ENCODE measurements at places on chromosomes 12 and 14.

DNA sequence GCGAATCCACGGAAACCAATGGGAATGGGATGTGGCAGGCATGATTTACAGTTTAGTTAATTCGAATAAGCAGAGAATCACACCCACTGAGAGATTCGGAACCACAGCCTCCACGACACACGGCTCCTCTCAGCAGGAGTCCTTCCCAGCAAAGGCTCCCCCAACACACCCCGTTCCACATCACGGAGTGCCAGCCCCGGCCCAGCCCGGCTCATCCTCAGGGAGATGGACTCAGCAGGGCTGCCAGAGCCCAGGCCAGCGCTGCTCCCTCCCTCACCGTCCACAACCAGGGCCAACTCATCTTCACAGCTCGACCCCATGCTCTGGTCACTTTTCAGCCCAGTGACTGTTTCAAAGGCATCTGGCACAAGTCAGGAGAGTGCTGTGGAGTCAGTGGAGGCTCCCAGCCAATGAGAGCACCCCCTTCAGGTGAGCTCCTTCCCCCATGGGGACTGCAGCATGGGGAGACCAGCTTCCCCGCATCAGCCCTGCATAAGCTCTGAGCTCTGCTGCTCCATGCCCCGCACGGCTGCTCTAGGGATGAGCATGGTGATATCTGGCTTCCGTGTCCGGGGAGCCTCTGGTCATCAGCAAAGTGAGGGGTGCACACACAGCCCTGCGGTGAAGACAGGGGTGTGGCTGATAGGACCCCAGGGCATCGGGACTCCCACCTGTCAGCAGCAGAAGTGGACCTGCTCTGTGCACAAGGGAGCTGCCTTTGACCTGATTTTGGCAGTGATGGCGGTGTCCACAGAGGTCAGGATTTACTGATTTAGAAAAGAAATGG lies 238.8 kb upstream of the SFSWAP start:
- H3K27ac ChIP-seq = no peak overlapping the region
- no peaks in the 10 kb centered on the region for H3K36me3 ChIP-seq
- DNase-seq = no peak

DNA sequence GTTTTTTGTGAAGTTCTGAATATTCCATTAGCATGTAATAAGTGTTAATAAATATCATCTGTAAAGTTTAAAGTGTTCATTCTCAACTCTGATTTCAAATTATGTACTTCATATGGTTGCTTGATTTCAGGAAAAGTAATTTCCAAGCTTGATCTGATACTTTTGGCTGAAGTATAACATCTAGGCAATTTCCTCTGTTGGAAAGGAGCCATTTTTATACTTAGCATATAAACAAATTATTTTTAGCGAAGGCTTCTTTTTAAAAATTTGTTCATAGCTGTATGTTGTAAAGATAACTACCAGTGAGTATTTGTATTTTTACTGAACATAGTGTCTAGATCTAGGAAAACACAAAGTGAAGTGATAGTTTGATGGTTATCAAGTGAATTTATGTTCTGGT lies 153.4 kb upstream of the TMTC2 start:
- no peaks in the 10 kb centered on the region for H3K4me1 ChIP-seq
- H3K27me3 ChIP-seq = no peaks in the 10 kb centered on the region
- H3K27ac ChIP-seq = no peak overlapping the region
- DNase-seq = no peak
- no peak overlapping the region for H3K4me3 ChIP-seq

- H3K27ac ChIP-seq = no peak overlapping the region
- no peak overlapping the region for H3K4me3 ChIP-seq
- peaks cover 25% of the 10 kb centered on the region for H3K27me3 ChIP-seq
- H3K36me3 ChIP-seq = peaks cover 11% of the 10 kb centered on the region
- H3K4me1 ChIP-seq = peaks cover 7% of the 10 kb centered on the region
- no peak for DNase-seq
Observed at GRCh38 chr14:64715628-64716412, 11.6 kb downstream of the PLEKHG3 start.

- peaks cover 5% of the 10 kb centered on the region for H3K4me1 ChIP-seq
- DNase-seq = no peak
- H3K27ac ChIP-seq = no peak overlapping the region
Observed at GRCh38 chr12:52132754-52133161, 53.3 kb downstream of the SMIM41 start.

GRCh38 chr12:3732901-3733300 lies 20.0 kb downstream of the CRACR2A start:
- no peak overlapping the region for H3K4me3 ChIP-seq
- DNase-seq = no peak
- peaks cover 35% of the 10 kb centered on the region for H3K36me3 ChIP-seq
- H3K27me3 ChIP-seq = no peaks in the 10 kb centered on the region
- H3K4me1 ChIP-seq = peaks cover 6% of the 10 kb centered on the region
- H3K27ac ChIP-seq = no peak overlapping the region

DNA sequence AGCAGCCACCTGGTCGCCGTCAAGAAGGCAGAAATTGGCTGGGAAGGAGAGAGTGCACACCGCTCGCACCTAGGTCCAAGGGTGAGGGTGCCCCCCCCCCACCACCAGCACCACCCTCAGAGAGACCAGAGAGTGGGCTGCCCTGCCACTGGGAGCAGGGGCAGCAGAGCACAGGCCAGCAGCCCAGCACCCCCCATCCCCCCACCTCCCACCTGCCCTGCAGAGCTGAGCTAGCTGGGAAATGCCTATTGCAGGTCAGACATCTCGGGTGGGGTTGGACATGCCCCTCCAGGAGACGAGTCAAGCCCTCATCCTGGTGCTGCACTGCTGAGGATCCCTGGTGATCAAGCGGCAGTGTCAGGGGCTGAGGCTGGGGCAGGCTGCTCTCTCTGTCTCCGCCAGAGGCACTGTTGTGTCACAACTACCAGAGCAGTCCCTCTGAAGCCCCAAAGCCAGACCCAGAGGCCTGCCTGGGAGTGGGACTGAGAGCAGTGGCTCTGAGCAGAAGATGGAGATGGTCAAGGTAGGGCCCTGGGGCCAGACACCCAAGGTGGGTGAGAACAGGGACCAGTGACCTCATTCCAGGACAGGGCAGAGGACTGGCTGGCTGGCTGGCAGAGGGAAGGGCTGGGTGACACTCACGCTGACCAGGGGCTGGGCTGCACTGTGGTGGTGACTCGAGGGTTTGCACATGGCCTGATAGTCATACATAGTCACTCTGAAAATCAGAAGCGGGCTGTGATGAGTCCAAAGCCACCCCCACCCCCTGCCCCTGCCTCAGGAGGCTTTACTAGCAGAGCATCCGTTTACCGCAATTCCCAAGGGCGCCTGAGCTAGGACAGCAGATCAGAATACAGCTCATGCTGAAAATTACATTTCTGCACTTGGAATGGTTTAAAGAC lies 19.7 kb upstream of the LRTM2 start:
- H3K27ac ChIP-seq = peak overlapping the region; percentile 51
- no peaks in the 10 kb centered on the region for H3K27me3 ChIP-seq
- peaks cover 36% of the 10 kb centered on the region for H3K4me1 ChIP-seq
- no peaks in the 10 kb centered on the region for H3K36me3 ChIP-seq
- peak; percentile 43 for DNase-seq
- H3K4me3 ChIP-seq = no peak overlapping the region

All from stimulated activated naive B cell treated with anti-CD40 and anti-IgM and Interleukin-4, amounts not matched to agents 10 μg/mL and 1 μg/mL and 100 μg/mL, for 72 hours (primary cell).